CD4-positive, alpha-beta T cell treated with Interferon alpha-2 for 1 hour (primary cell): ENCODE measurements at places on chromosomes 13 and 19.

- DNase-seq: no peak
These were observed 83.8 kb downstream of the MBD3L1 start for GRCh38 chr19:8915997-8916396.

- peak; percentile 3 for DNase-seq
These were observed 6.2 kb downstream of the ZC3H4 start for GRCh38 chr19:47107202-47107952.

DNA sequence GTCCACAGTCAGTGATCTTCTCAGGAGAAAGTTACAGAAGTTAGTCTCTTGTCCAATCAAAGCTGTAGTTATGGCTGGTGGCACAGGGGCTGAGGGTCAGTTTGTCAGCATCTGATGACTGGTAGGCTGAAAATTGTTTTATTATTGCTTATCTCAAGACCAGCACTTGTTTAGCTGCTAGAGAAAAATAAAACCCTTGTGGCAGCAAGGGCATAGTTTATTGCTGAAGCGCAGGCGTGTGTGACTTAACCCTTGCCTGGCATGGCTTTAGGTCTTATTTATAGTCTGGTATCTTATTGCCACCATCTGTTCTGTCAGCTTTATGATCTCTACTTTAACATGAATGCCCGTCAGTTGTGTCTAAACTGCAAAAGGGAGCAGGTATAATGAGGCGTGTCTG lies 154.7 kb downstream of the USP12 start:
- no peak for DNase-seq

DNA sequence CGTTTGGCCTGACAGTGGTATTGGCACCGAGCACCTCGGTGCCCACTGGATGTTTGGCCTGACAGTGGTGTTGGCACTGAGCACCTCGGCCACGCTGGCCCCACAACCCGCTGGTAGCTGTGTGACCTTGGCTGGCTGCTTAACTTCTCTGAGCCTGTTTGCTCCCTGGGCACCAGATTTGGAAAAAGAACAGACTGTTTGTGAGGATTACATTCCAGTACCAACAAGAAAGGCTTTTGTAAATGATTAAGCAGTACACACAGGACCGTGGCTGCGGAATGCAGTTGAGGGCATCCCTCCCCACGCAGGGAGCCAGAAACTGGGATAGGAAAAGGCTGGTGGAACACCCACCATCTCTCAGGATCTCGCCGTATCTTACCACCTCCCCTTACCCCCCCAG lies 31.9 kb downstream of the SLC25A42 start:
- DNase-seq: no peak

GRCh38 chr19:1857648-1858326 lies 5.6 kb downstream of the KLF16 start:
- DNase-seq: no peak

GRCh38 chr19:41864374-41864773 lies 4.3 kb downstream of the RPS19 start:
- DNase-seq: no peak

DNA sequence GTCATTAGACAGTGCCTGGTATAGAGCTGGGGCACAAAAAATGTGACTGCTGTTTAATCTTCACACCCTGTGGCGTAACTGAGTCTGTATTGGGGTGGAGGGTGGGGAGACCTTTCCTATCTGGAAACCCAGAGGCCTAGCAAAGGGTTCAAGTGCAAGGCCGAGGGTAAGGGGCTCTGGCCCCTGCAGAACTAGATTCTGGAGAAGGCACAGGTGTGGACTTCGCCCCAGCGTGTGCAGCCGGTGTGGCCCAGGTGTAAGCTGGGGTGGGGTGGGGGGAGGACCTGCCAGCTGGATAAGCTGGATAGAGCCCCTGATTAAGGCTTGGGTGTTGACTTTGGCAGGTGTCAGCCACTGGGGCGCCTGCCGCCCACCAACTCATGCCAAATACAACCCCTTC lies 1.3 kb downstream of the RAB3D start:
- DNase-seq: no peak

DNA sequence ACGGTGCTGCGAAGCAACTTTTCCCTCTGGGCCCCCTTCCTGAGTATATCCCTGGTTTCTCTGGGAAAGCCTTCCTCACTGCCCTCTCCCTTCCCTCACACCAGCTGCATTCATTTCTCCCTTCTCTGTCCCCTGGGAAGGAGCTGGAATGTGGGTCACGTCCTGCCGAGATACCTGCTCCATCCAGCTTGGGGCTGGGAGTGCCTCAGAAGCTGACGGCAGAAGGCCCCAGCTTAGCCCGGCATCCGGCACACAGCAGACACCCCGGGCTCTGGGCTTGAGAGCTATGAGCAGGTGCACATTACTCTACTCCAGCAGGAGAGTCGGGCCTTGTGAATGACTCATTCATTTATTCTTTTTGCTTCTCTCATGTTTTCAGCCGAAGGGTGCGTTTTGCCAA lies 170.6 kb downstream of the TEX29 start:
- DNase-seq: no peak

- no peak for DNase-seq
These were observed 1.7 kb upstream of the ELANE start for GRCh38 chr19:850221-850978.

GRCh38 chr13:30829145-30829832 lies 76.8 kb upstream of the MEDAG start:
- no peak for DNase-seq

- no peak for DNase-seq
These were observed 5.5 kb upstream of the CCNE1 start for GRCh38 chr19:29806098-29806866.

DNA sequence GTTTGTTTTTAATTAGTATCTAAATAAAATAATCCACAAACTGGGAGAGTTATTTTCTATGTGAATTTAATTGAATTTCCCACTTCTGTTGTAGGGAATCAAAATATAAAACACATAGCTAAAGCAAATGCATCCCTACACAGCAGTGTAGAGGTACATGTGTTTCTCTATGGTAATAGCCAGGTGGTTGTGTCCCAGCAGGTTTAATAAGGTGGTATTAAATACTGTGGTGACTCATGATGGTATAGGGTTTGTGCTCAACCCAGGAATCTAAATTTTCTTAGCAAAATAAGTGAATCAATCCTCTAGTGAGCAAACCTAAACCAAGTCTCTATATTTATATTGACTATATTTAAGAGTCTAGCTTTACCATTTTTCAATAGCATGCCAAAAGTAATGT lies 30.0 kb downstream of the PCDH9 start:
- DNase-seq: no peak

DNA sequence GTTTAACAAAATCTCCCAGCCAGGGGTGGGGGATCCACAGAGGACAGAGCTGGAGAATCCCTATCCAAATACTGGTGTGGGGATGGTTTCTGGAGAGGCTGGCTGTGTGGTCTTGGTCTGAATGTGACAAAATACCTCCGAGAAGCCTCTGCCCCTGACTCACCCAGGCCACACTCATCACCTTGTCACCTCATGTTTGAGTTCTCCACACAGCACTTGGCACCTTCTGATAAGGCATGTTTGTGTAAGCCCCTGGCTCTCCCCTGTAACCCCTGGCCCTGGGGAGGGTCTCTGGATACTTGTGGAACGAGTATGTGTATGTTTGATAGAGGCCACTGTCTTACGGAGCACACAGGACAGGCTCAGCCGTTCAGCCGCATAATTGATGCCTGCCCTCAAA lies 14.7 kb downstream of the TECR start:
- DNase-seq: no peak
